ENCODE measurements at places on chromosomes 13 and 19.

GRCh38 chr13:25980255-25980654 lies 71.6 kb downstream of the SHISA2 start:
- H3K27me3 ChIP-seq, result no peaks in the 10 kb centered on the region
- DNase-seq, result no peak
- no peak overlapping the region for H3K4me3 ChIP-seq
- peaks cover 6% of the 10 kb centered on the region for H3K4me1 ChIP-seq
- H3K36me3 ChIP-seq, result no peaks in the 10 kb centered on the region

DNA sequence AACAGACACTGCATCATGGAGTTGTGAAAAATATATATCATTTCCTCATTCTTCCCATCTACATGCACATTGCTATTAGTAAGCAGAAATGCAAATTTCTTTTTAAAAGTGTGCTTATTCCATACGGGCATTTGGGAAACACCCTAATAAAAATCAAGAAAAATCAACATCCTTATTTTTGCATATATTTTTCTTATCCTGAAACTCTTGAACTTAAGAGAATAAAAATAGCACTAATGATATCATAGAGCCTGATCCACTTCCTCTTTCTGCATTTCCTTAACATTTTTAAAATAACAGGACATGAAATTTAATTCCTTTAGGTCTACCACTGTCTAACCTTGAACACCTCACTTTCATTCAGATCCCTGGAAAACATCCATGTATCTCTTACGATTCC lies 123.3 kb downstream of the VWA8 start:
- H3K4me3 ChIP-seq, result no peak overlapping the region
- H3K4me1 ChIP-seq, result no peaks in the 10 kb centered on the region
- no peak for DNase-seq
- peaks cover 2% of the 10 kb centered on the region for H3K36me3 ChIP-seq
- no peak overlapping the region for H3K27ac ChIP-seq
- H3K27me3 ChIP-seq, result no peaks in the 10 kb centered on the region

GRCh38 chr19:16041299-16041990 lies 34.9 kb upstream of the TPM4 start:
- H3K27ac ChIP-seq, result no peak overlapping the region
- H3K4me1 ChIP-seq, result peaks cover 15% of the 10 kb centered on the region
- H3K36me3 ChIP-seq, result no peaks in the 10 kb centered on the region
- H3K27me3 ChIP-seq, result peaks cover 18% of the 10 kb centered on the region
- DNase-seq, result peak; percentile 76

- no peak for DNase-seq
- no peaks in the 10 kb centered on the region for H3K36me3 ChIP-seq
- no peak overlapping the region for H3K4me3 ChIP-seq
Observed at GRCh38 chr19:41930322-41930722, 2.1 kb upstream of the ERFL start.

GRCh38 chr19:32824191-32824751 lies 45.3 kb downstream of the SLC7A9 start:
- no peaks in the 10 kb centered on the region for H3K36me3 ChIP-seq
- no peak for DNase-seq
- H3K27me3 ChIP-seq, result peaks cover 32% of the 10 kb centered on the region
- no peak overlapping the region for H3K27ac ChIP-seq
- H3K4me3 ChIP-seq, result no peak overlapping the region

DNA sequence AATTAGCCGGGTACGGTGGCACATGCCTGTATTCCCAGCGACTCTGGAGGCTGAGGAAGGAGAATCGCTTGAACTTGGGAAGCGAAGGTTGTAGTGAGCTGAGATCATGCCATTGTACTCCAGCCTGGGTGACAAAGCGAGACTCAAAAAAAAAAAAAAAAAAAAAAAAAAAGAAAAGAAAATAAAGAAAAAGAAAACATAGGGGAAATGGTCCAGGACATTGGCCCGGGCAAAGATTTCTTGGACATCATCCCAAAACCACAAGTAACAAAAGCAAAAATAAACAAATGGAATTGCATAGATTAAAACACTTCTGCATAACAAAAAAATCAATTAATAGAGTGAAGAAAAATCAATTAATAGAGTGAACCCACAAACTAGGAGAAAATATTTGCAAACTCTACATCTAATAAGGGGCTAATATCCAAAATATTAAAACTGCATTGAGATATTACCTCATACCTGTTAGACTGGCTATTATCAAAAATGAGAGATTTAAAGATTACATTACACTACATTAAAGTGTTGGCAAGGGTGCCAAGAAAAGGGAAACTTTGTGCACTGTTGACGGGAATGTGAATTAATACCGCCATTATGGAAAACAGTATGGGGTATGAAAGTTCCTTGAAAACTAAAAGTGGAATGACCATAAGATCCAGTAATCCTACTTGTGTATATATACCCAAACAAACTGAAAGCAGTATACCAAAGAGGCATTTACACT lies 18.5 kb upstream of the ABCC4 start:
- no peak overlapping the region for H3K27ac ChIP-seq
- H3K4me3 ChIP-seq, result no peak overlapping the region
- DNase-seq, result no peak
- no peaks in the 10 kb centered on the region for H3K36me3 ChIP-seq
- H3K27me3 ChIP-seq, result peaks cover 6% of the 10 kb centered on the region

DNA sequence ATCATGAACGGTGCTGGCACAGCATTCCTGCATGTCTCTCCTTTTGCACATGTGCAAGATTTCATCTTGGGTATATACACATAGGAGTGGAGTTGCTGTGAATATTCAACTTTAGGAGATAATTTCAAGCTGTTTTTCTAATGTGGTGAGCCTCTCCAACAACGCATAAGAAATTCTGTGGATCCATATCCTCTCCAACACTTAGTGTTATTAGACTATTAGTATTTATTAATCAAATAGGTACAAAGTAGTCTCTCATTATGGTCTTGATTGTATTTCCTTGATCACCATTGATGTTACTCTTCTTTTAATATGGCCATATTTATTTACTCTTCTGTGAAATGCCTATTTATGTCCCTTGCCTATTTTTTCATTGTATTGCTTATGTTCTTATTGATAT lies 114.5 kb downstream of the URI1 start:
- no peaks in the 10 kb centered on the region for H3K4me1 ChIP-seq
- H3K36me3 ChIP-seq, result no peaks in the 10 kb centered on the region
- H3K4me3 ChIP-seq, result no peak overlapping the region
- H3K27ac ChIP-seq, result no peak overlapping the region

Data from activated T-cell treated with anti-CD3 and anti-CD28 coated beads, Interleukin-2, amount 50 U/mL, for 72 hours (primary cell).